Activated CD8-positive, alpha-beta memory T cell treated with anti-CD3 and anti-CD28 coated beads, Interleukin-2, amount 50 U/mL, for 4 hours (primary cell): ENCODE measurements at places on chromosomes 1 and 21.

GRCh38 chr1:117416004-117416403 lies 48.8 kb downstream of the MAN1A2 start:
- DNase-seq = no peak

DNA sequence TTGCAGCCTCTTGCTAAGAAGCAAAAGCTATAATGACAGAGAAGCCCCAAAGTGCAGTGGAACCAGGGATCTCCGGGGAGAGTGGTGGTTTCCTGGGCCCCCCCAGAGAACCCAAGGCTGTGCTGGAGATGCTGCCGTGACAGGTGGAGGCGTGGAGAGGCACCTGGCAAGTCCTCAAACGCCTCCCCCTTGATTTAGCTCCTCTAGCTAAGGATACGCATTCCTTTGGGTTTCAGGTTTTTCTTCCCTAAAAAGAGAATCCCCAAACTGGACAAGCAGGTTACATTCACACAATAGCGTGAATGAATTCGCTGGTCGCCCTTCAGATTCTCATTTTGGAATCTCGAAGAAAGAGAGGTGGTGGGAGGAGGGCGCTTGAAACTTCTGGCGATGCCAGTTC lies 853 bp upstream of the ATP1A1 start:
- no peak for DNase-seq

- no peak for DNase-seq
Measured at GRCh38 chr1:50027794-50028193, 4.0 kb upstream of the AGBL4 start.

GRCh38 chr1:170067253-170067819 lies 7.2 kb downstream of the KIFAP3 start:
- no peak for DNase-seq

DNA sequence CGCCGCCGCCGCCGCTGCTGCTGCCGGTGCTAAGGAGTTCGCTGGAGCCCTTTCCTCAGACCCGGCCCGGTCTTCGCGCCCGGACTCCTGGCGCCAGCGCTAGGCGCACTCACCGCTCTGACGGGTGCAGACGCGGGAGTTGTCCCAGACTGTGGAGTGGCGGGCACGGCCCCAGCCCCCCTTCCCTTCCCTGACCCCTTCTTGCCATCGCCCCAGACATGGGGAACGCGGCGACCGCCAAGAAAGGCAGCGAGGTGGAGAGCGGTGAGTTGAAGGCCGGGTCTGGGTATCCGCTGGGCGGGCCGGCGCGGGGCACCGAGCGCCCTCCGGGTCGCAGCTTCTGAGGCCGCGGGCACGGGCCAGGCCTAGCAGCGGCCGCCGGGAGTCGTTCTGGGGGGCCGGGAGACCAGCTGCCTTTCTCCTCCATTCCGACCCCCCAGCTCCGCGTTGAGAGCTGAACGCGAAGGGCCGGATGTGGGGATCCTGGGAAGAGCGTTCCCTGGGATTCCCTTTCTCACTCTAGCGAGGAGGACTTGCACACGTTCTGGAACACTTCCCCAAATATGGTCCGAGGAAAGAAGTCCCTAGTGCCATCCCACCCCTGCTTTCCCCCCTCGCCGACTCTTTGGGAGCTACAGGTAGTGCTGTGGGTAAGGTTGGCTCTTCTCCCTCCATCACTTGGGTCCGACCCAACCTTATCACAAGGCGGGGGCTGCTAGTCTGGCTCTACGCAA lies 65.8 kb upstream of the PRKACB start:
- DNase-seq = no peak

GRCh38 chr21:40636026-40636425 lies 210.9 kb downstream of the DSCAM start:
- no peak for DNase-seq

DNA sequence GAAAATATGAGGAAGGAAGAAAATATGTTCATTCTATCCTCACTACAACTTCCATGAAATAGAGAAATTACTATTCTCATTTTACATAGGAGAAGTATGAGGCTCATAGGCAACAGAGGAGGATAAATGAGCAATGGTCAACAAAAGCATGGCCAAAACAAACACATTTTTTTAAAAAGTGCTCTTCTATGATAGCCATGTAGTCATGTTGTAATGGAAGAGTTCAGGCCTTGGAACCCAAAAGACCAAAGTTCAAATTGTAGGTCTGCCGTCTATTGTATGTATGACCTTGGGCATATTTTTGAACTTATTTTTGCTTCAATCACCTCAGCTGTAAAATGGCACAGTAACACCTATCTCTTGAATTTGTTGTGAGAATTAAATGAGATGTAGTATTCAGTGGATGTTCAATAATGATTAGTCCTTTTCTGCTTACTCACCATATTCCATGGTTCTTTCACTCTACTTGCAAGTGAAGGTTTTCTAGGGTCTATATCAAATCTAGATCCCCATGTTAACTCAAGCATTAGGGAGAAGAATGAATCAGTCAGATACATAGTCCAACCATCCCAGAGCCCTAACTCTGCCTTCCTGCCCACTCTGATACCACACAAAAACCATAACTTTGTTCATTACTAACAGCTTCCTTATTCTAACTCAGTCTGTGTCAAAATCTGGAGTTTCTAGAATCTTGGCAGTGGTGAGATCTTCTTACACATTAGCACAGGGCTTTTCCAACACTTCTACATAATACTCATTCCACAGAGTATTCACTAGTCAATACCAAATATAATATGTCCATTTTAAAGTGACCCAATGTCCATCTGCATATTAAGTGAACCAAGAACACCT lies 353.2 kb downstream of the PLPP3 start:
- DNase-seq = no peak

DNA sequence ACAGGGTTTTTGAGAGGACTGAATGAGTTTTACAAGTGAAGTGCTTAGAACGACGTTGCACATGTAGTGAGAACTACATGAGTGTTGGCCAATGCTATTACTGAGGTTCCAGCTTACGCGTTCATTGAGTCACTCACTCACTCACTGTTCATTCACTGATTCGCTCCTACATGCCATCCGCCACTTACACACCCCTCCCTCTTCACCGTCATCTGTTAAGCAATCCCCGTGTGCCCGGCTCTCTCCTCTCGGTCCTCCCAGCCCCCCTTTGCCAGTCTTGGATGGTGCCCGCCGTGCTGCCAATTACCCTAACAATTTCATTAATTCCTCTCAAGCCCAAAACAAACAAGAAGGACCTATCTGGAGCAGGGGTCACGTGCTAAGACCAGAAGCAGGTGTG lies 27.3 kb upstream of the EPHA2 start:
- DNase-seq = no peak

DNA sequence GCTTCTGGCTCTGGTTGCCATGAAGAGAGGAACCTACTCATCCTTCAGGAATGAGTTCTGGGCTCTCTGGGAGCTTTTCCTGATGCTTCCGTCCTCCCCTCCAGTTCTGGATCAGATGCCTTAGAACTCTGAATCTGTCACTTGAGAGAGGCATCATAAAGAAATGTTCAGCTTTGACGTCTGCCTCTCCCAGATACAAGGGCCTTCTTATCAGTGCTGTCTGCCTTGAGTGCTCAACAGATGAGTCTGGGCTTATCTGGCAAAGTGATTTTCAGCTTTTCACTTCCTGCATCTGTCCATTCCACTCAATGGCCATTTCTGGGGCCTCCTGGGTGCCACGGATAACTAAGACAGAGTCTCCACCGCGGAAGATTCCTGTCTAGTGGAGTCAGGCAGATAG lies 12.3 kb upstream of the OTUD3 start:
- DNase-seq = no peak

GRCh38 chr21:46152927-46153246 lies 2.5 kb downstream of the FTCD start:
- no peak for DNase-seq

- DNase-seq = no peak
Measured at GRCh38 chr1:60149251-60149650, 75.7 kb upstream of the C1orf87 start.

DNA sequence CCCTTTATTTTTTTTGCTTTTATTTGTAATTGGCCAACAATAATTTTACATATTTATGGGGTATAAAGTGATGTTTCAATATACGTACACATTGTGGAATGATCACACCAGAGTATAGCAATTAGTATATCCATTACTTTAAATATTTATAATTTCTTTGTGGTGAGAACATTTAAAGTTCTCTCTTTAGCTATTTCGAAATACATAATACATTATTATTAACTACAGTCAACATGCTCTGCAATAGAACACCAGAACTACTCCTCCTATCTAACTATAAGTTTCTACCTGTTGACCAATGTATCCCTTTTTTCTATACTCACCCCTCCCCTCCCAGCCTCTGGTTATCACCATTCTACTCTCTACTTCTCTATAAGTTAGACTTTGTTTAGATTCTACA lies 77.4 kb downstream of the SCMH1 start:
- DNase-seq = no peak

- no peak for DNase-seq
Measured at GRCh38 chr1:36087233-36088123, 1.2 kb upstream of the ADPRS start.

DNA sequence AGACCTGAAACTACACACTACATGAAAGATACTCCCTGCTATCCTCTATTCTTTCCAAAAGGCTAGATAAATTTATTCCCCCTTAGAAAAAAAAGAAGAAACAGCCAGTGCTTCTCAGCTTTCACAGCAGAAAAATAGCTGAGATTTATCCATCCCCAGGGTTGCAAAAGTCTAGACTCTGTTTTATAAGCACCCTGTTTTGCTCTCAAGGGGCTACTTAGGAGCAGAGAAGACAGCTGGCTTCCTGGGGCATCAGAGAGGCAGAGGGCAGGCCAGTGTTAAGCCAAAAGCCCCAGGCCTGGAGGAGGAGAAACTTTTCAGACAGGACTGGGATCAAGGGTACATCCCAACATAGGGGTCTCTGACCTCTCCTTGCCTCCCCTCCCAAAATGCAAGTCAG lies 3.9 kb downstream of the LAMB3 start:
- DNase-seq = no peak

GRCh38 chr1:150477320-150477719 lies 9.9 kb upstream of the TARS2 start:
- no peak for DNase-seq

DNA sequence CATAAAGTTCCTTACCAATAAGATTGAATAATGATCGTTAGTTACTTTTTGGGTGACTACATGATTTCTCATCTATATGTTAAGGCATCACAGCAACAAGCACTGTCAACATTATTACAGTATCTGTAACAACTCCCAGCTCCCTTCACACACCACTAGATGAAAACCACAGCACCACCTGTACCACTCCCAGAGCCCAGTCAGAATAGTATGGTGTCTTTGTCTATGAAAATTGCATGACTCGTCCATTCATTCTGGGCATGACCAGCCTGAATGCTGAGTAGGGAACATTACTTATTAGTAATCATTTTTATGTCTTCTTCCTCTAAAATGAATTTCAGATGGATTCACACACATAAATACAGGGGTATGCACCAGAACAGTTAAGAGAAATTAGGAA lies 7.0 kb downstream of the OLFML2B start:
- no peak for DNase-seq

DNA sequence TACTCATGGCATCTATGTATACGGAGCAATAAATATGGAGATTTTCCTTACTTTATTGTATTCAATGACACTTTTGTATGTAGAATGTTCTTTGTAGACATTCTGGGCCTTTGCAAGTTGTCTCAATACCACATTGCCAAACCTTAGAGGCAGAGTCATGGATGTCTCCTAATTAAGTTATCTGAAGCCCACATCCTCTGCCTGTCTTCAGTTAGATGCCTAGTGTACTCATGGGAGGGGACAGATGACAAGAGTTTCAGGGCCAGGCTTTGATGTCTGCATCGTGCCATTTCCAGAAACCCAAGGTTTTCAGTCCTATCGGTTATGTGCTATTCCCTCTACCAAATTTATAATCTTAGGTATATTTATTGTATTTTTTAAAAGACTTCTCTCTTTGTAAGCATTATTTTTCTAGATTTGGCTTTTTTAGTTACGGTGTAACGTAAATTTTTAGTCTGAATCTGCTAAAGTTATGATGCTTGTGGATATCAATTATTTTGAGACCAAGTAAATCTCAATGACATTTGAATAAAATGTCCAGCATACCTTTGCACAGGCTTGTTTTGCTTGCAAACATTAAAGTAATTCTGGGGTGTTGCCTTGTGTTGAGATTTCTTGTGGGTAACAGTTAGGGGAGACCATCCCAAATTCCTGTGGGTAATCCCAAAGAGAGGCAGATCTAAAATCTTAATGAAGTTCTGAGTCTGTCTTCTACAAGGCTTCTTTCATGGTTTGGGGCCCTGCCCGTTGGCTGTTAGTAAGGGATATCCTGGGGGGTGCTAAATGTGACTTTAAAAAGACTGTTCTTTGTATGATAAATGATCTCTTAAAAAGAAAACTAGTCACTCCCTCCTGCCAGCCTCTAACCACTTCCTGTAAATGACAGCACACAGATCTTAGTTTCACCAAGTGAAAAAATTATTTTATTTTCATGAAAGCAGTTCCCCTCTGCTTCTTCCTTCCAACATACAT lies 8.0 kb upstream of the MACF1 start:
- peak; percentile 53 for DNase-seq

DNA sequence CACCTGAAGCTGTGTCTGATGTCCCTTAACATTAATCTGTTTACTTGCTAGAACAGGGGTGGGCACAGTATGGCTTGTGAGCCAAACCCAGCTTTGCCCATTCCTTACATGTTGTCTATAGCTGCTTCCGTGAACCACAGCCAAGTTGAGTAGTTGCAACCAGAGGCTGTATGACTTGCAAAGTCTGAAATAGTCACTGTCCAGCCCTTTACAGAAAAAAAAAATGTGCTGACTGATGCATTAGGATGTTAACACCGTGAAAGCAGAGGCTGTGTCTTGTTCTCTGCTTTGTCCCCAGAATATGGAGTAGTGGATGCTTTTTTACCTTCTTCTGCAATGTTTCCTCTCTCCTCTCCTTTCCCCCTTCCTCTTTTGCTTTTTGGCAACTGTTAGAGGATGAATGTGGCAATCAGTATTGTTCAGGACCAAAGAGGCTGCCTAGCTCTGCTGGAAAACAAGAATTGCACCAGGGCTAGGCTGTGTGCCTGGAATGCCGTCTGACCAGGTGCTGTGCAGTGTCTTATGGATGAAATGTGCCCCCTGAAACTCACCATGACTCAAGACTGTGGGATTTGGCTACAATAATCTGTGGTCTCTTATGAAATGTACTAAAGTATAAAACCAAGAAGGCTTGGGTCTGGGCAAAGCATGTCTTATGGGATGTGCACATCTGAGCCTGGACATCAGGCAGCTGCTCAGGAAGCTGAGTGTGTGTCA lies 79.6 kb upstream of the GCLM start:
- no peak for DNase-seq

GRCh38 chr1:74247881-74248528 lies 12.8 kb downstream of the TNNI3K start:
- DNase-seq = no peak
